ENCODE measurements at places on chromosomes 12 and 14.
A peak's percentile ranks its signal among the peaks of the same experiment; 100 is the strongest.

- no peak for DNase-seq
These were observed 127.0 kb upstream of the RPH3A start for GRCh38 chr12:112664569-112664968.

DNA sequence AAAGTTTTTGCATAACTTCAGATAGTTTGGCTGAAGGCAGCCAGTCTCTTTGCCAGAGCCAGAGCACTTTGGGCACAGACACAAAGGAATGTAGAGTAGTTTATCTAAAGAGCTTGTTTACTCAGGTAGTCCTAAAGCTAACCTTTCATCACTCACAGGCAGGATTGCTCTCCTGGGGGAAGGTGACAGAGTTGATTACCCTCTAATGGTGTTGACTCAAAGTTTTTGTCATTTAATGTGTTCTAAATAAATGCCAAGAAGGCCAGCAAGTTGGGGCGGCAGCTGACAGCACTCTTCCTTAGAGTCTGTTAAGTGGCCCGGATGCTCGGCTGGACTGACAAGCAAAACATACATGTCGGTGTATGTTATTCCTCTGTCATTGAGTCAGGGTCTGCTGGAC is 9.3 kb upstream of the TAS2R46 start:
- DNase-seq = peak; percentile 65

DNA sequence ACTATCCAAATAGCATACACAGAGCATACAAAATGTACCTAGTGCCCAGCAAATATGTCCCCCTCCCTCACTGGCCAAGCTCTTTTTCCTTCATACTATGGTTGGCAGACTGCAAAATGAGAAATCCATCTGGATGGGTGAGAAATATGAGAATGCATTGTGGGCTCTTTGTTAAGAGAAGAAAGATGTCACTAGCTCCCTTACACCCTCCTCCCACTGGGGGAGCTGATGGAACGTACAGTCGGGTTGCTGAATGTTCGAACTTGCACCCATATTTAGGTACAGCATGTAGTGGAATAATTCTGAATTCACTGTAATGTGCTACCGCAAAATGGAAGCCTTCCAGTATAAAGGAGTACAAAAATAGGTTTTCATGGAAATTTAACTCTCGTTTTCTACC is 377.4 kb downstream of the GRIN2B start:
- no peak for DNase-seq

DNA sequence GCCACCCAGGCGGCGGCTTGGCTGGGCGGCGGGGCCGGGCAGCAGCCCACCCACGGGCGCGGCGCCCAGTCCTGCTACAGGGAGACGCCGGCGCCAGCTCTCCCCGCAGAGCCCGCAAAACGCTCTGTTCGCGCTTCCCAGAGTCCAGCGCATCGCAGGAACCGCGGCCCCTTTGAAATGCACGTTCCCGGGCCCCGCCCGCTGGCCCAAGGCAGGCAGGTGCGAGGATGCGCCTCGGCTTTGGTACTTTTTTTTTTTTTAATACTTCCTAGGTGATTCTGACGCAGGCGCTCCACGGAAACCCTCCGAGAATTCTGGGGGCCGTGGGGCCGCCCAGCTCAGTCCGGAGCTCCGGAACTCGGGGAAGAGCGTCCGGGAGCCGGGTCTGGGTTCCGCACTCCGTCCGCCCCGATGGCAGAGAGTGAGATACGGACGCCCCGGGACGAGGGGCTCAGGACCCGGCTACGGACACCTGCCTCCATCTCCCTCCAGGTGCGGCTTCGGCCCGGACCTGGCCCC is 483 bp downstream of the POC1B start:
- DNase-seq = no peak

DNA sequence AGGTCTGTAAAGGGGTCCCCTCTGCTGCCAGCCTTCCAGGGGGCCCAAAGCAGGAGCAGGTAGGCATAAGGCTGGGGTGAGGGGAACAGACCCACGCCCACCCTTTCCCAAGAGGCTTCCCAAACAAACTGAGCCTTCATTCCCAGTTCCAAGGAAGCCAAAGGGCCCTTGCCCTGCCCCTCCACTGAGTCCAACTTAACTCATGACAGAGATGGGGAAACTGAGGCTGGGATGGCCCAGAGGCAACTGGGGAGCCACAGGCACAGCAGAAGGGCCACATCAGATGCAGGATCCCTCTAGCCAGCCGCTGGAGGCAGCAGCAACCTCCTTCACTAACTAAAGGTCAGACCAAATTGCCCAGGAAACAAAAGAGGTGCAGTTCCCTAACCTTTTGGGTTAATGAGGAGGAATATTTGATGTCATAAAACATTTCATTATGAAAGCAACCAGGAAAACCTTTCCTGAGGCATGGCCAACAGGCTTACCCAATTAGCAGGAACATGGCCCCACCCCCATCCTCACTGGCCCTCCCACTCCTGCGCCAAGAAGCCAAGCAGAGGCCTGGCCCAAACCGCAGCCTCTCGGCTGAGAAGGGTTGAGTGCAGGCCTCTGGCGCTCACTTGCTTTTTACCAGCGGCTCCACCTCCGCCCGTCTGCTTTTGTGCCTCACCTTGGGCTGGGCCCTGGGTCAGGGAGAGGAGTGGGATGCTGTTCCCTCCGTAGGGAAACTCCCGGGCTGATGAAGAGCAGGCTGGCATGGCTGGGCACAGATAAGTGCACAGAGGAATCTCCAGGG is 293.5 kb upstream of the RTL1 start:
- DNase-seq = peak; percentile 82

- no peak for DNase-seq
These were observed 453 bp upstream of the ESRRB start for GRCh38 chr14:76375484-76375883.

DNA sequence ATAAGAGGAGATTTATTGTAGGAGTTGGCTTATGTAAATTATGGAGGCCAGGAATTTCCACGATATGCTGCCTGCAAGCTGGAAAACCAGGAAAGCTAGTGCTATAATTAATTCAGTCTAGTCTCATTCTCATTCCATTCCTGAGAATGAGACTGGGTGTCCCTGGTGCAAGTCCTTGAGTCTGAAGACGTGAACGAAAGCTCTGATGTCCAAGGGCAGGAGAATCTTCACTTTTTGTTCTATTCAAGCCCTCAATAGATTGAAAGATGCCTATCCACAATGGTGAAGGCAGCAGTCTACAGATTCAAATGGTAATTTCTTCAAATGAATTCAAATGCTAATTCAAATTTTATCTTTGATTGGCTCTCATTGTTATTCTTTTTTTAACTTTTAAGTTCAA is 851.1 kb upstream of the MGAT4C start:
- DNase-seq = no peak

GRCh38 chr14:54737132-54737711 is 165.4 kb downstream of the GCH1 start:
- DNase-seq = no peak

GRCh38 chr12:130041983-130042812 is 120.1 kb upstream of the FZD10 start:
- peak; percentile 89 for DNase-seq

GRCh38 chr12:89796798-89797382 is 88.3 kb upstream of the ATP2B1 start:
- no peak for DNase-seq

- DNase-seq = no peak
These were observed 22.4 kb downstream of the NID2 start for GRCh38 chr14:52046376-52046917.

GRCh38 chr12:75591628-75592027 is 80.2 kb upstream of the KRR1 start:
- no peak for DNase-seq

GRCh38 chr12:27449026-27449425 is 2.5 kb downstream of the SMCO2 start:
- no peak for DNase-seq

DNA sequence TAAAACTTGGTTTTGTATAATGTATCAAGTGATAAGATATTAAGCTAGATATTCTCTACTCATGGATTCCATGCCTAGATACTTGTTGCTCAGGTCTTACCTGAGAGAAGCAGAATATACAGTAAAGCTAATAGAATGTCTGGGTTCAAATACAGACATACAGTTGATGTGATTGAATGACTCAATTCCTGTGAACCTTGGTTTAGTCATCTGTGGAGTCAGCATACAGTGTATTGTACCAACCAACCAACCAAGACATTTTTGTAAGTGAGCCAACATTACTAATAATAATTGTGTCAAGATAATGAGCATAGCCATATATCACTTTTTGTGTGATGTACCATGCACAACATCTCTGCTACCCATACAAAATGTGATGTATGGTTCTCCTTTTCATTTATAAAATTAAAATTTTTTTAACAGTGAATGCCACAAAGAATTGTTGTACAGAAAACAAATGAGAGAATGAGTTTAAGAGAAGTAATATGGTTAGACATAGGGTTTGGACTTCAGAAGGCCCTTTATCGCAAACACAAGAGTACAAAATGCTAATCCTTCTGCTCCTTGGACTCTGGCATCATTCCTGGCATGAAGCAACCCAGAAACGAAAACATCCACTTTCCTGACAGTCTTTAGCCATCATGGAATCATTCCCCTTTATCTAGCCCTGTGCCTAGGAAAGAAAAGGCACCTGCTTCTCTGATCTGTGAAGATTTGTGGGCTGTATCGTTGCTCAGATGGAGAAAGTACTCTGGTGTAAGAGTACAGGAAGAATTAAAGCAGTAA is 977.2 kb upstream of the USP15 start:
- DNase-seq = no peak

DNA sequence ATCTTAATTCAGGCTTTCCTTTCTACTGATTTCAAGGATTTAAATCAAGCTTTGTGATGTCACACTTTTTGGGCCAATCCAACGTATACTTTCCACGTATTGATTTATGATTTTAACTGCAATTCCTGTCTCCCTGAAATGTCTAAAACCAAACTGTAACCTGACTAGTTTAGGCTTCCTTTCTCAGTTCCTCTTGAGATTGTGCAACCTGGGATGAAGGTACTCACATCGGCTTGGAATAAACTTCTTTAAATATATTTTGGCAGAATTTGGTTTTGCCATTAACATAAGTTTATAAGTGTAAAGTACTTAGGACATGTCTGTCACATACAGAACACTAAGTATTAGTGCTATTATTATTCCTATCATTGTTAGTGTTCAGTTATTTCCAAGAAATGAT is 224.6 kb downstream of the CRADD start:
- DNase-seq = no peak

GRCh38 chr12:117484901-117485300 is 123.5 kb upstream of the NOS1 start:
- DNase-seq = no peak

DNA sequence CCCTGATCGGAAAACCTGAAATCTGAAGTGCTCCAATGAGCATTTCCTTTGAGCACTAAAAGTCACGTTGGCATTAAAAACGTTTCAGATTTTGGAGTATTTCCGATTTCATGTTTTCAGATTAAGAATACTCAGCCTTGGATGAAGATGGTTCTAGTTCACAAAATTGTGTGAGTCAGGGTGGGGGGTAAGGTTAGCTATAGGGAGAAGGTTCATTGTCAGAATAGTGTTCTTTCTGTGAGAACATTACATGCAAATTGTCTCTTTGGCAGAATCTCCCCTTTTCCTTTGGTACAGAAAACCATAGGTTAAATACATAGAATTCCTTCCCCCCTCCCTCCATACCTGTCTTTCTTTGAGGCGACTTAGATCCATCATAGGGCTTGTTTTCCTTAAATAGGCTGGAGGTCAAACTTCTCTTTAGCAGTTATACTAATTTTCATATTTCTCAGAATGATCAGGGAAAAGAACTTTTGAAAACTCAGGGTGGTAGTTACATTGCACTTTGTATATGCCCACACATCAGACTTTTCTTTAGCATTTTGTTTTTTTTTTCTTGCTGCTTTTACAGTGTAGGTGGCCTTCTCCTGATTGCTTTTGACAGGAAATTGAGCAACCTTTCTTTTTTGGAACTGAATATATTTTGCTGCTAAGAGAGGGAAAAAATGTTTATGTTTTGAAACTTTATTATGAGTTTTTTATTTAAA is 503.5 kb downstream of the PCNX1 start:
- no peak for DNase-seq

DNA sequence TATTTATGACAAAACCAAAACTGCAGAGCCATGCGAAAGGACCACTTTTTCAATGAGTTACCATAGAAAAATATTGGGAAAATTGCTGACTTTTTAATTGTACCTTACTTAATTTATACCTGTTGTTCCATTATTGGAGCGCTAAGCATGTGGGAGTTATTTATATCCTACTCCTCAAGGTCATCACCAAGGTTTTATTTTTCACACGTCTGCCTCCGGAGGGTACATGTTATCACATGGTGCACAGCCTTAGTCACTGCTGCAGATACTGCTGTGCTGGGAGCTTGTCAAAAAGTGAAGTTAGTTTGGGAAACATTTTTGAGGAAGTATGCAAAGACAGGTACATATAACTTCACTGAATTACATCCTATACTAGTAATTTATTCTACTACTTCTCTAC is 1444.3 kb downstream of the AACS start:
- no peak for DNase-seq

GRCh38 chr12:50149311-50149710 is 17.9 kb downstream of the CERS5 start:
- no peak for DNase-seq

- DNase-seq = no peak
These were observed 268.3 kb downstream of the TMTC2 start for GRCh38 chr12:82955043-82955442.

GRCh38 chr12:89529738-89530137 is 3.9 kb upstream of the POC1B start:
- no peak for DNase-seq

GRCh38 chr12:46160101-46160980 is 108.5 kb downstream of the SLC38A1 start:
- no peak for DNase-seq

DNA sequence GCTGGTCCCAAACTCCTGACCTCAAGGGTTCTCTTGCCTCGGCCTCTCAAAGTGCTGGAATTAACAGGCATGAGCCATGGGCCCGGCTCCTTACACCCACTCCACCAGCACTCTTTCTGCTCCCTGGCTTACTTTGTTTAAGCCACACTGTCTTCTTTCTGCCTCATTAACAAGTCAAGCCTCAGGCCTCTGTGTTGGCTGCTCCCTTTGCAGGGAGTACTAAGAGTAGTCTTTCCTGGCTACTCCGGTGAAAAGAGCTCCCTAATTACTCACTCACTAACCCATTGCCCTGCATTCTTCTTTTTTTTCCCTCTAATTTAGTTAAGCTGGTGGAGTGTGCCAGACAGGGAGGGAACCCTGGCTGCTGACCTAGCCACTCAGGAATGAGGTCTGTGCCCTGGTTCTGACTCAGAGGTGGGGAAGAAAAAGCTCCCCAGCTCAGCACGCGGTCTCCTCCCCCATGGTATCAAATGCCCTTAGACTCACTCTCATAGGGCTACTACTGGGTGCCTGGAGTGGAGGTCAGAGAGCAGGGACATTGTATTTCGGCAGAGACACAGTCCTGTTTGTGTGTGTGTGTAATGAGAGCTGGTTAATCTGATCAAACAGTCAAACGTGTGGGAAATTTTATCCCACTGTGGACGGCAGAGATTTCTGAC is 19.8 kb downstream of the GALNT6 start:
- no peak for DNase-seq

DNA sequence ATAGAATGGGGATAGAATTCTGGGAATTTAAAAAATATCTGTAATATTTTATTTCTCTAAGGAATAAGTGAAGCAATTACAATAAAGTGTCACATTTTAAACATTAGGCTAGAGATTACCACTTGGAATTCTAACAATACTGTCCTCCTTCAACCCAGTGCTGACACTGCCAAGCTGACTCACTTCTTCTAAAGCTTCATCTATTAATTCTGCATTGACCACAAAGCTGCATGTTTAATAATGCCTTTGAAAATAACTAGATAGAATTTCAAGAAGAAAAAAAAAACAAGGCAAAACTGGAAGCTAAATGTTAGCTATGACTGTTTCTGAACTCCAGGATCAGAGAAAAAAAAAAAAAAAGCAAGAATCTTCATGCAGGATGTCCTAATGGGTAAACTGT is 970.7 kb upstream of the FBXO33 start:
- no peak for DNase-seq

- DNase-seq = no peak
These were observed 111.3 kb downstream of the SYNE2 start for GRCh38 chr14:63964113-63964512.

Data from lower leg skin (tissue), 4 donors.